Endodermal cell (in vitro differentiated cells): ENCODE measurements at places on chromosomes 4 and X.

DNA sequence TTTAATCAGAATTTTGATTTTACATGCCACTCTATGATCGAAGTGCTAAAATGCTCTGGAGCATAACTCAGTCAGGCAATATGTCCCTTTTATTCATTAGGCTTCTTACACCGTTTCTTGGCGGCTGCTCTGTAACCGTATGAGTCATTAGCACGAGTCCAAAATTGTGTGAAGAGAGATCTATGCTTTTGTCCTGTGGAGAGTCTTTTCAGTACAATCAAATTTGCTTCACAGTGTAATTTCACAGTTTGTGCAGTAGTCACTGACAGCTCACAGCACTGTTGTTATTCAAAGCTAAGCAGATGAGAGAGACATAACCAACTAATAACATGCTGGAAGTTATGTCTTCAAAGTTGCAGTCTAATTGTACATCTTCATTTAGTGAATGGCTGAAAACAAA lies 167.8 kb downstream of the PCDH10 start:
- no peak for DNase-seq

GRCh38 chr4:90074322-90074886 lies 52.8 kb upstream of the CCSER1 start:
- peak; percentile 66 for DNase-seq

DNA sequence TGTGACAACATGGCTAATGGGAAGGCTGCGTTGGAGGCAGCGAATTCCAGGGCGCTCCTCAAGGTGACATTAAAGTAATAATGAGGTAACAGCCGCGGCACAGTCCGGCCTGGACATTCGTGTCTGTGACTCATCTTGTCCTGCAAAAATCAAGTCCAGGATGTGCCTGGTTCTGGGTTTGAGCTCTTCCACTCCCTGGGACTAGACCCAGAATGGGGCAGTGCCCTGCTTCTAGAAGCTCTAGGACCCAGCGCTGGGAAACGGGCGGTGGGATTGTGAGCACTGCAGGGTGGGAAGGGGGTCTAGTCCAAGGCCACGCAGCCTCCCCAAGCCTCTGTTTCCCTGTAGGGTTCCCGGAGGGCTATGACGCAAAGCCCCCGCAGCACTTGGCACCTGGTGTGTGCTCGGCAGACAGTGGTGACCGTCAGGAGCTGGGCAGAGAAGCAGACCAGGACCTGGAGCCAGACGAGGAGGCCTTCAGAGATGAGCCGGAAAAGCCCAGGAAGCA lies 34.9 kb downstream of the HMX1 start:
- DNase-seq: peak; percentile 45

DNA sequence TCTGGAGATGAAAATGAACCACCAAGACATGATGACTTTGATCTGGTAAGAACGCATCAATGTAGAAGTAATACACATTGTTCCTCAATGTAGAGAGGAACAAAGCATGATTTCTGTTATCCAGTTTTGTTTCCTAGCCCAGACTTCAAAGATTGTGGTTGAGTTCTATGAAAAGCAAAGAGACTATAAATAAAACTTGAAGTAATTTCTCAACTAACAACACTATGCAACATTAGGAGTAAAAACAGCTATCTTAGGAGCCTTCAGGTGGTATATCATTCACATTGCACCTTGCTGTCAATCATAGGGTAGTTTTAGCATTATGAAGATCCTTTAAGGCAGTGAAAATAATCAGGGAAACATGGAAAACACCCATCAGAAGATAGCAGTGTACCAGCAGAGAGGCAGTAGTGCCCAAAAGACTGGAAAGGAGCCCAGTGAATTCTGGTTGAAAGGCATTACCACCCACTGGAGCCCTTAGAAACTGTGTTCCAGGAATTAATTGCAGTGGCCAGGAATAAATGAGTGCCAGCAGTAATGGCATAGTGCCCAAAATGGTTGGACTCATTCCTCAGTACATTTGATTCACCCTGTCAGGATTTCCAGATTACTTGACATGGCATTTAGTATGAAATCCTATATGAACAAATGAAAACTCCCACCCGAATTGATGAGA lies 300.7 kb upstream of the CXXC4 start:
- DNase-seq: no peak

- DNase-seq: no peak
These were observed 2053.5 kb upstream of the TENM3 start for GRCh38 chr4:180189666-180190065.

DNA sequence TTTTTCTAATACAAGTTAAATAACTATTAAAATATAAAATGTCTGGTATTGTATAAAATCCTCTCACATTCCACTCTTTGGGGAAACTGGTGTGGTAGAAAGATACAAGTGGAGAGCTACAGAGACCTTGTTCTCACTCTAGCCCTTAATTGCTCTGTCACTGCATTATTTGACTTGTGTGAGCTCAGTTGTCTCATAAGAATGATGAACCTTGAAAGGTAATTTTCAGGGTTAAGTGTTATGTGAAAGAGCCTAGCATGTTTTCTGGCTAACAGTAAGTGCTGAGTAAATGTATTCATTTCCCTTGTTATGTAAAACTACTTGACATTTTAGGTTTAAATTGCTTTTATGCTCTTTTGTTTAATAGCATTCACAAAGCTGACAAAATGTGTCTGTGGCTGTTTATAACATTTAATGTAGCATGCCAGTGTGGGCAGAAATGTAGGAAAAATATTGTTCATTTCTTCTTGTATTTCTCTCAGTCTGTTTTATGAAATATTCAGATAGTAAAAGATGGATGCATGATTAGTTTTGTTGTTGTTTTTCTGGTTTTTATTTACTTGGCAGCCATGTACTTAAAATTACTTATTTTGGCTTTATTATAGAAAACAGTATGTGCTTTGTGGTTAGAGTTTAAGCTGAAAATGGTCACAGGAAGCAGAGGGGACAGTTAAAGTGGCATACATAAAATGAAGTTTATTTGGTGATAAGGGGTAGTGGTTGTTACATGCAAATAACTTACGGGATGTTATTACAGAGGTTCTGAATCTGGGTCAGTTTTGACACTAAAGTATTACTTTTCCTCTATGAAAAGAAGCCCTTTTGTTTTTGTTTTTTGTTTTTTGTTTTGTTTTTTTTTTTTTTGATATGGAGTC lies 29.2 kb downstream of the SLAIN2 start:
- no peak for DNase-seq

GRCh38 chr4:98267498-98267897 lies 6.3 kb downstream of the RAP1GDS1 start:
- no peak for DNase-seq

DNA sequence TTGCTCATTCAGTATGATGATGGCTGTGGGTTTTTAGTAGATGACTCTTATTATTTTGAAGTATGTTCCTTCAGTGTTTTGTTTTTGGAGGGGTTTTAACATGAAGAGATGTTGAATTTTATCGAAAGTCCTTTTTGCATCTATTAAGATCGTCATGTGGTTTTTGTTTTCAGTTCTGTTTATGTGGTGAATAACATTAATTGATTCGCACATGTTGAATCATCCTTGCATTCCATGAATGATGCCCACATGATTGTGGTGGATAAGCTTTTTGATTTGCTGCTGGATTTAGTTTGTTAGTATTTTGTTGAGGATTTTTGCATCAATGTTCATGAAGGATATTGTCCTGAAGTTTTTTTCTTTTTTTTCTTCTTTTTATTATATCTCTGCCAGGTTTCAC lies 347.4 kb upstream of the EPHA5 start:
- DNase-seq: no peak

DNA sequence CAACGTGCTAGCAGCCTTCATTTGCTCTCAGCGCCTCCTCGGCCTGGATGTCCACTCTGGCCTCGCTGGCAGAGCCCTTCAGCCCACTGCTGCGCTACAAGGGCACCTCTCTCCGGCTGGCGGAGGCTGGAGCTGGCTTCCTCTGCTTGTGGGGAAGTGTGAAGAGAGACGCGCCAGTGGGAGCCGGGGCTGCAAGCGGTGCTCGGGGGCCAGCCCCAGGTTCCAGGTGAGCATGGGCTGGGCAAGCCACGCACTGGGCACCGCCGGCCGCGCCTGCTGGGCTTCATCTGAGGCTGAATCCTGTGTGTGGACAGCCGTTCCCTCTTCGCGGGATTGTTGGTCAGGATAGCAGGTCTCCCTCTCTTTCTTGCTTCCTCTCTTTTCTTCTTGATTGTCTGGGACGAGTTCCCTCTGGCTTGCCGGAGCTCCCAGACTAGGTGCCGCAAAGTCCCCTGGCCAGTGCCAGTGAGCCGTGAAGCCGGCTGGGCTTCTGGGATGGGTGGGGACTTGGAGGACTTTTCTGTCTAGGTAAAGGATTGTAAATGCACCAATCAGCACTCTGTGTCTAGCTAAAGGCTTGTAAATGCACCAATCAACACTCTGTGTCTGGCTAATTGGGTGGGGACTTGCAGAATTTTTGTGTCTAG lies 165.0 kb downstream of the HEPH start:
- DNase-seq: no peak

DNA sequence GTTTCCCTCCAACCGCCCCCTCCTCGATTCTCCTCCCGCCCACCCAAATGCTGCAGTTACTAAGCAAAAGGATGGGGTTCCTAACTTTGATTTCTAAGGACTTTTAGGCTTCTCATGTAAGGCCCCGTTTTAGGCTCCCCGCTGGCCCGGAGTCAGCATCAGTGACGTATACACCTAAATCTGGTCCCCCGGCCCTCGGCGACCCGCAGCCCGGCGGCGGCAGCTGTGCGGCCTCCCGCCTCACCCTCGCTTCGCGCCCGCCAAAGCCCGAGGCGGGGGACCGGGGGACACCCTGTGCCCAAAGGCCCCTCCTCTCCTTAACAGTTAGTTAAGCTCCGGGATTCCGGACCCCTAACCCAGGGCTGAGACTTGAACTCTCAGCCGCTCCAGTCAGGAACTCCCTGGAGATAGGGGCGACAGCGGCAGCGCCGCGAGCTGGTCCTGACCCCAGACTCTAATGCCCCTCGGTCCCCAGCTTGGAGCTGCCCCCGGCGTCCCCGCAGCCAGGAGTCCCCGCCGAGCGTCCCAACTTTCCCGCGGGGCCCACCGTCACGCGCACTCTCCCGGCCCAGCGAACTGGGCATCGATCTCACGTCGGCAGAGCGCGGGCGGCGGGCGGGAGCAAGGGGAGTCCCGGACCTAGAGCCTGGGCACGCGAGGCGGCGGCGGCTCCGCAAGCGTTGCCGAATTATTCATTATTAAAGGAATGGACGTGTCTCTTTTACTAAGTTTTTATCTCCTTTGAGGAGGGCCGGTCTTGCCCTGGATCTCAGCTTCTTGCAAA lies 1.5 kb upstream of the NR3C2 start:
- DNase-seq: peak; percentile 73

DNA sequence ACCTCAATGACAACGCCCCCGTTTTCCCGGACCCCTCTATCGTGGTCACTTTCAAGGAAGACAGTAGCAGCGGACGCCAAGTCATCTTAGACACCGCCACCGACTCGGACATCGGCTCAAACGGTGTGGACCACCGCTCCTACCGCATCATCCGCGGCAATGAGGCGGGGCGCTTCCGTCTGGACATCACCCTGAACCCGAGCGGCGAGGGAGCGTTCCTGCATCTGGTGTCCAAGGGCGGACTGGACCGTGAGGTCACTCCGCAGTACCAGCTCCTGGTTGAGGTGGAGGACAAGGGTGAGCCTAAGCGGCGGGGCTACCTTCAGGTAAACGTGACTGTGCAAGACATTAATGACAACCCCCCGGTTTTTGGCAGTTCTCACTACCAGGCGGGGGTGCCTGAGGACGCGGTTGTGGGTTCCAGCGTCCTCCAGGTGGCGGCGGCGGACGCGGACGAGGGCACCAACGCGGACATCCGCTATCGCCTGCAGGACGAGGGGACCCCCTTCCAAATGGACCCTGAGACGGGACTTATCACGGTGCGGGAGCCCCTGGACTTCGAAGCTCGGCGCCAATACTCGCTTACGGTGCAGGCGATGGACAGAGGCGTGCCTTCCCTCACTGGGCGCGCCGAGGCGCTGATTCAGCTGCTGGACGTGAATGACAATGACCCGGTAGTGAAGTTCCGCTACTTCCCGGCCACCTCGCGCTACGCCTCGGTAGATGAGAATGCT lies 2.2 kb downstream of the FAT4 start:
- DNase-seq: peak; percentile 81

DNA sequence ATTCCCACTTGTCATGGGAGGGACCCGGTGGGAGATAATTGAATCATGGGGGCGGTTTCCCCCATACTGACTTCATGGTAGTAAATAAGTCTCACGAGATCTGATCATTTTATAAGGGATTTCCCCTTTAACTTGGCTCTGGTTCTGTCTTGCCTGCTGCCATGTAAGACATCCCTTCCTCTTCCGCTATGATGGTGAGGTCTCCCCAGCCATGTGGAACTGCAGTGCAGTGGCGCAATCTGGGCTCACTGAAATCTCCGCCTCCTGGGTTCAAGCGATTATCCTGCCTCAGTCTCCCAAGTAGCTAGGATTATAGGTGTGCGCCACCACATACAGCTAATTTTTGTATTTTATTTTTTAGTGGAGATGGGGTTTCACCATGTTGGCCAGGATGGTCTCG lies 2.9 kb downstream of the HPGDS start:
- no peak for DNase-seq

- peak; percentile 46 for DNase-seq
These were observed 306.3 kb downstream of the ANK2 start for GRCh38 chr4:113355550-113356371.

- no peak for DNase-seq
These were observed 30.1 kb upstream of the IQCM start for GRCh38 chr4:149845743-149846142.

DNA sequence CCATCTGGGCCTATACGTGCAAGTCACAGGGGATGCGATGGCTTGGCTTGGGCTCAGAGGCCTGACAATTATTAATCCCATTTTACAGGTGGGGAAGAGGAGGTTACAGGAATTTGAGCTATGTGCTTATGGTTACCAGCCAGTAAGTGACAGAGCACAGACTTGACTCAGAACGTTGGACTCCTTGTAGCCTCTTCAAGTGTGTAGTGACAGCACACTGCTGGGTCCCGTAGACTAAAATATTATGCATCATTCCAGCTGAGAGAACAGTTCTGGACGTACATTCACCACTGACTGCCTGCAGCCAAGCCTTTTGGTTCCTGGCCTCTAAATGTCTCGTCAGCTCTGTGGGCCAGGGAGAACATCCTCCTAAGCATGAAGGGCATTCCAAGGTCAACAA lies 314.5 kb downstream of the GPAT3 start:
- DNase-seq: peak; percentile 68

GRCh38 chr4:15343000-15343399 lies 84.8 kb upstream of the C1QTNF7 start:
- no peak for DNase-seq

DNA sequence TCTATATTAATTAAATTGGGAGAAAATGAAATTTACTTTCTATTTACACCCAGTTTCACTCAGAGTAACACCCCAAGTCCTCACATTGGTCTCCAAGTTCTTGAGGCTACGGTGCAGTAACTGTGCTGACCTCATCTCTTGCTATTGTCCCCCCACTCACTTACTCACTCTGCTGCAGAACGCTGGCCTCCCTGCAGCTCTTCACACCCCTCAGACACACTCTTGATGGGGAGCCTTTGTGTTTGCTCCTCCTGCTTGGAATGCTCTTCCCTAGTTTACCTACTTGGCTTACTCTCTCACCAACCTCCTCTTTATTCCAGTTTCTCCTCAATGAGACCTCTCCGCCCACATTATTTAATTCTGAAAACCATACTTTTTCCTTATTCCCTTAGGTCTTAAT lies 22.2 kb upstream of the SPARCL1 start:
- DNase-seq: peak; percentile 65

- DNase-seq: peak; percentile 93
These were observed 25.1 kb downstream of the SETD7 start for GRCh38 chr4:139530833-139531427.

- no peak for DNase-seq
These were observed 3.3 kb downstream of the SH3TC1 start for GRCh38 chr4:8202108-8203051.
